ENCODE measurements at places on chromosomes 5 and 9.

- DNase-seq: no peak
Measured at GRCh38 chr5:125409234-125409860, 662.9 kb upstream of the ZNF608 start.

GRCh38 chr9:84177407-84177806, 163.2 kb downstream of the SLC28A3 start:
- no peak for DNase-seq

GRCh38 chr9:26462751-26463150, 429.9 kb downstream of the CAAP1 start:
- DNase-seq: no peak

DNA sequence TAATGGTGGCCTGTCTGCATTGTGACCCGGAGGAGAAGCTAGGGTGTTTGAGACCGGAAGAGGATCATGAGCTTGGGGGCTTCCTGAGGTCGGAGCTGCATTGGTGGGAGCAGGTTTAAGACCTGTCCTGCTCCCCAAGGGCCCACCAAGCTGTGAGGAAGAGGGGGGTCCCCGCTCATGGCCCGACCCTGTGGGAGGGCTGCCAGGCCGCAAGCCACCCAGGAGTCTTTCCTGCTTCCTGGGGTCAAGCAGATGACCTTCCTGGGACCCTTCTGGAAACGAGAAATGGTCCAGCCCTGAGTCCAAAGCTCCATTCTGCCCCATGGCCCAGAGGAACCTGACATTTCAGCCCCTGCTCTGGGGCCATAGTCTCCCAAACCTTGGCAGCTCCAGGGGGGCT, 61.5 kb upstream of the RNU6ATAC start:
- DNase-seq: no peak

GRCh38 chr5:143194206-143194605, 209.3 kb downstream of the NR3C1 start:
- DNase-seq: no peak

DNA sequence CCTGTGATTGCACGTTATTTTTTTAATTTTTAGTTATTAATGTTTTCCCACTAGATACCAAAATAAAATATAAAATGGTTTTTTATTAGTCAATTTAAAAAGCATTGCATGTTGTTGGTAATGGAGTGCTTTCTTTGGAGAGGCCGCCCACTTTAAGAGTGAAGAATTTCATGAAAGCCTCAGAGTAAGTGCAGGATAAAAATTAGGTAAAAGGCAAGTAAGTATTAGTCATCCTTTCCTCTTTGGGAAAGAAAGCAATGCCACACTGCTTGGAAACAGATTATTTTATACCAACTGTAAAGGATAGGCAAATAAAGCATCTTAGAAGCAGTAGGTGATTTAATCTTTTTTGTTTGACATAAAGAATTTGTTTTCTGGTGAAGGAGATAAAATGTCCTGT, 62.9 kb downstream of the HSD17B4 start:
- no peak for DNase-seq

GRCh38 chr9:1300941-1301340, 250.8 kb downstream of the DMRT2 start:
- DNase-seq: no peak

- DNase-seq: no peak
Measured at GRCh38 chr5:160667160-160667559, 184.9 kb downstream of the ATP10B start.

Measured in vagina (tissue), 2 donors.